ENCODE measurements at places on chromosomes 6 and 20. TPM values are rescaled to one million over a fixed set of nuclear protein-coding genes. Genes with fewer than 3 reads are reported as not detected.

ADGRF1 gene
- total RNA-seq = 3.2 TPM

PLTP gene
- total RNA-seq = 58.0 TPM

GNRH2 gene
- 1.3 TPM for total RNA-seq

SUMO4 gene
- 16.1 TPM for total RNA-seq

C6orf52 gene
- not detected for total RNA-seq

IL17A gene
- not detected for total RNA-seq

CSNK2A1 gene
- 201 TPM for total RNA-seq

TSBP1 gene
- not detected for total RNA-seq

CRISP3 gene
- total RNA-seq = 0.22 TPM

EDN1 gene
- 5.4 TPM for total RNA-seq

ASIP gene
- total RNA-seq = 1.9 TPM

OR2J3 gene
- not detected for total RNA-seq

IER3 gene
- 7.5 TPM for total RNA-seq

OLIG3 gene
- total RNA-seq = not detected

MATN4 gene
- total RNA-seq = 11.4 TPM

LAMA2 gene
- 72.8 TPM for total RNA-seq

FRK gene
- 2.3 TPM for total RNA-seq

NRN1 gene
- total RNA-seq = 23.0 TPM

SMOC2 gene
- total RNA-seq = 56.6 TPM

SRSF12 gene
- 18.0 TPM for total RNA-seq

RBM38 gene
- total RNA-seq = 35.7 TPM

LKAAEAR1 gene
- total RNA-seq = 0.82 TPM

FKBP1C gene
- not detected for total RNA-seq

MCCD1 gene
- not detected for total RNA-seq

NRSN1 gene
- total RNA-seq = 12.5 TPM

ZC2HC1B gene
- not detected for total RNA-seq

ULBP2 gene
- total RNA-seq = 1.8 TPM

C20orf141 gene
- total RNA-seq = not detected

VGLL2 gene
- total RNA-seq = 2.8 TPM

RHAG gene
- total RNA-seq = 3.5 TPM

SDC4 gene
- total RNA-seq = 42.4 TPM

SERINC1 gene
- 369 TPM for total RNA-seq

APCDD1L gene
- total RNA-seq = 5.1 TPM

MSH5 gene
- 16.5 TPM for total RNA-seq

EYS gene
- 230 TPM for total RNA-seq

TRIM26 gene
- total RNA-seq = 39.6 TPM

GRM1 gene
- 2.9 TPM for total RNA-seq

ENPP1 gene
- total RNA-seq = 10.3 TPM

POM121L2 gene
- not detected for total RNA-seq

CST1 gene
- not detected for total RNA-seq
